HCEC 1CT (cell line): ENCODE measurements at places on chromosomes 11 and 22.

DNA sequence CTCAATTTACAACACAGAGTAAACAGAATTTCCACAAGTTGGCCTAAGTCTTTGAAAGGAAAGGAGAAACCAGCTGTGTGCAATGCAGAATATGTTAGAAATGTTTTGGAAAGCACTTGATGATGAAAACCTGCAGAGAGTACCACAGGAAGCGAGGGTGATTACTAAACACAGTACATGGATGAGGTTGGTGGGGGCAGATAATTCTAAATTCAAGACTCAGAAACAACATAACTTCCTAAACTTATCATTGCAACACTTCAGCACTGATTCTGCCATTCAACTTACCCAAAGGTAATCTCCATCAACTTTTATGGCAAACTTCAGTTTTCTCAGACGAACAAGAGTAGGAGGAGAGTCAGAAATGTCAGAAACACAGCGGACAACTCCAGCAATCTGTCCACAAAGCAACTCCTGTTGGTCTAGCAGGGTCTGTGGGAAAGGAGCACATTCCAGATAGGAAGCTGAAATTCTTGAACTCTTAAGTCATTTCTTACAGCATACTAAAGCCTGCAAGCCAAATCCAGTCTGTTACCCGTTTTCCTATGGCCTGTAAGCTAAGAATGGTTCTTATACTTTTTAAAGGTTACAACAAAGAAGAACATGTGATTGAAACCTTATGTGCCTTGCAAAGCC, 6.8 kb downstream of the HPS4 start:
- DNase-seq = no peak

DNA sequence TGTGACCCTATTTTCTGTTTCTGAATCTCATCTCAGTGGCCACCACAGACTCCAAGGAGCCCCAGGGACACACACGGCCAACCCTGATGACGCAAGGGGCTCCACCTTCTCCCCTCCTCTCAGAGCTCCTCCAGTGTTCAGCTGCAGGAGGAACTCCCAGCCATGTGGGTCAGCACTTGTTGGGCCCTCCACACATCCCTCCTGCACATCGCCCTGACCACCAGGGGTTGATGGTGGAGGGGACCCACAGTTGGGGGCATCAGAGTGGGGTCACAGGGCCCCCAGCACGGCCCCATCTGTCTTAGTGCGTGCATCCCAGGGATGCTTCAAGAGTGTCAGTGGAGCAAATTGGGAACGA, 499.6 kb downstream of the BRD1 start:
- no peak for DNase-seq

DNA sequence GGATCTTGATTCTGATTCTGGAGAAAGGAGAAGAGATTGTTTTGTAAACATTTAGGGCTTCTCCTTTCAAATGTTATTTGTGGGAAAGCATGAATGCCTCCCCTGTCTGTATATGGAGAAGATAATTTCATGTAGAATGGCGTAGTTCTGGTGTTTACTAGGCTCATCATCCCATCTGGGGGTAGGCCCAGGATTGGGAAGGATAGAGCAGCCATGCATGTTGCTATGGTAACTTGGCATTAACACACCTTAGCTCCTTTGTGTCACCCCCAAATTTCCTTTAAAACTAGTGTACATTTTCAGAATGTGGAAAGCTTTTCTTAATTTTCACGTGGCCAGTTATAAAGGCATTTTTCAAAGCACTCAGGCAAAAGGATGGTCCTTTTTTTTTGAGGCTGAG, 57.5 kb upstream of the EED start:
- no peak for DNase-seq

GRCh38 chr11:2647953-2648352, 51.8 kb downstream of the KCNQ1OT1 start:
- DNase-seq = no peak

GRCh38 chr11:326842-327580, 6.4 kb upstream of the IFITM3 start:
- DNase-seq = peak; percentile 64
